ENCODE measurements at places on chromosomes 3 and 15.

GRCh38 chr15:39498629-39499028 lies 82.2 kb upstream of the THBS1 start:
- DNase-seq = no peak

DNA sequence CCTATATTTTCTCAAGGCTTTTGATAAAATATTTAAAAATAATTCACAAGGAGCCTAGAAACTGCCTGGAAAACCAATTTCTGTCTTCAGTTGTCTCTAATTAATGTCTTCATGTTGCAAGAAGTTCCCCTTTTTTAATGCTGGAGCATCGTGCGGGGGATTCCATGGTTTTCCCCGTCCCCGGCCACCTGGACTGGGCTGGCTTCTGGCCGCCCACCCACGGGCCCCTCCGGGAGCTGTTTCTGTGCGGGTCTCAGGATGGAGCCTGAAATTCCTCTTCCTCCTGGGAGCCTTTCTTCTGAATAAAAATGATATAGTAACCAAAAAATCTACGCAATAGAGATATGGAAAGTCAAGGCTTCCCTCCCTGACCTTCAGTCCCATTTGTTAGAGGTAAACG lies 8.1 kb upstream of the LRRK1 start:
- DNase-seq = no peak

- peak; percentile 30 for DNase-seq
Measured at GRCh38 chr3:133930341-133930933, 34.8 kb upstream of the RAB6B start.

DNA sequence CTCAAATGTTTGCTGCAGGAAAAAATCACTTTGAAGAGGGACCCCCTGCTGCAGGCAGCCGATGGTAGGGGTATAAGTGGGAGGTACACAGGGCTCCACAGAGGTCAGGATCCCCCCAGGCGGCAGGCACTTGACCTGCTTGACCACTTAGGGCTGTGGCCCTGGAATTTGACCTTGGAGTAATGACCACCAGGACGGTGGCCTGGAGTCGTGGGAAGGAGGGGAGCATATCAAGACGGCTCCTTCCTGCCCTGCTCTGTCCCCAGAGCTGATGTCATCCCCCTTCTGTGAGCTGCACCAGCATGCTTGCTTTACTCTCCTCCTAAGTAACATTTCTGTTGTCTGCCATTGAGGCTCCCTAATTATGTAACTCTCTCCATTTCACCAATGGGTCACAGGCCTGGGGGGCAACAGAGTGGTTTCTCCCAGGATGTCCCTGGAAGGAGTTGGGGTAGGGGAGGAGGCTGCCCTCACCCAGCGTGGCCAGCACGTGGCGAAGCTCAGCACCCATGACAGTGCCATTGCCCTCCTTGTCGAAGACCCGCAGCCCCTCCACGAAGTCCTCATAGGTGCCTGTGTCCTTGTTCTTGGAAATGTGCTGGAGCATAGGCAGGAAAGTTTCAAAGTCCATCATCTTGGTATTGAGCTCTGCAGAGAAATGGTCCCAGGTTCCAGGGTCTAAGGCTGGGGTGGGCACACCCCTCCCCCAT lies 4.1 kb downstream of the MYL3 start:
- DNase-seq = no peak

GRCh38 chr15:89504166-89504565 lies 7.8 kb upstream of the RHCG start:
- no peak for DNase-seq

DNA sequence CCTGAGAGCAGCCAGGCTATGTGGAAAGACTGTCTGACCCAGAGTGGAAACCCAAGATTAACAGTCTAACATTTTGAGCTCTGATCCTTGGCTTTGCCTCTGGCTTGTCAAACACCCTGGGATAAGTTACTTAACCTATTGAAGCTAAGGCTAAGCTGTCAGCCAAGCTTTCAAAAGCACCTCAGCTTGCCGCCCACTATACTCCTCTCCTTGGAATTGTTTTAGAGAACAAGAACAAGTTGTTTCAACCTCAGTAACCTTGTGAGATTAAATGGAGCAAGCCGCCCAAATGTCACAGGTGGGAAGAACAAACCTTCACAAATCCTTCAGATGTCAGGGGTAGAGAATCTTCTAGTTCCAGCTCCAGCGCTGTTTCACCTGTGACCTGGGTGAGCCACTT lies 235.1 kb downstream of the RYR3 start:
- DNase-seq = no peak

- DNase-seq = peak; percentile 50
Measured at GRCh38 chr3:142028243-142028777, 121.0 kb downstream of the TFDP2 start.

GRCh38 chr3:129518581-129518980 lies 9.9 kb upstream of the RHO start:
- DNase-seq = no peak

GRCh38 chr3:166473501-166473900 lies 636.3 kb upstream of the BCHE start:
- DNase-seq = no peak

- DNase-seq = no peak
Measured at GRCh38 chr3:52896613-52897012, 735 bp downstream of the STIMATE start.

DNA sequence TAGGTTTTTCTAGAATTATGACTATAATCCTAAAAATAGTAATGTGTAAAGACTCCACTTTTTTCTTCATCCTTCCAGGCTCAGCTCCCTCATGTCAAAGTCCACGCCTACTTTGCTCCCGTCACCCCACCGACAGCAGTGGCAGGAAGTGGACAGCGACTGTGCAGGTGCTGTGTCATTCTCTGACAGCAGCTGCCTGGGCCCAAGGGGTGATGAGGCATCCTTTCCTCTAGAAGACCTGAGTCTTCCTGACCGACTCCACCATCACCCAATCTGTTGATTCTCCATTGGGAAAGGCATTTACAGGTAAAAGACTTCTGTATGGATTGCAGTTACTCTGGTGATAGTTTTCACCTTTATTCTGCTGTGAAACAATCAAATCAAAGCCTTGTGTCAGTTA lies 54.8 kb downstream of the UBP1 start:
- peak; percentile 82 for DNase-seq

DNA sequence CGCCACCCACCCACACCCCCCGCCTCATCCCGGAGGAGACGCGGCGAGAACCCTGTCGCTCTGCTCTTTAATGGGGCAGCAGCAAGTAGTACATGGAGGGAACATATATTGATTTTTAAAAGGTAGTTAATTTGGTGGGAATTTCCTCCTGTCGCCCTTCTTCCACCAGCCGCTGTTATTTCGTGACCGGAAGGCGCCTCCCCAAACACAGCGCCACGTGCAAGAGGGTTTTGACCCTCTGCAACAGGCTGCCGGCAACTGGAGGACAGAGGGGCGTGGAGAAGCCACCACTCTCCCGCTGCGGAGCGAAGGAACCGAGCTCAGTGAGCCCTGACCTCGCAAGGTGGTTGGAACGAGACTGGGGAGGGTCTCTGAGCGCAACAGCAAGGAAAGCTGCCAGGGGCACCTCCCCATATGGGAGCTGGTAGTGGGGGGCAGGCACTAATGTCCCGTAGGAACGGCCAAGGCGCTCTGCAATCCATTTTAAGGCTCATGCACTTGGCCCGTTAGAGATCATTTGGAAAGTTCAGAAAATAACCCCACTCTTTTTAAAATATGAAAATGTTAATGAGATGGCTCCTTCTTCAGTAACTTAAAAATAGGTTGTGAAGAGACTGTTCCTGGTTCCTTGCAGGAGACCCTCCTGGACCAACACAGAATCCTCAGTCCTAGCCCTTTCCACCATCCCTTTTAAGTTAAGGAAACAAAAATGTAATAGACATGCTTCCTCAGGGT lies 4.3 kb downstream of the ONECUT1 start:
- no peak for DNase-seq

DNA sequence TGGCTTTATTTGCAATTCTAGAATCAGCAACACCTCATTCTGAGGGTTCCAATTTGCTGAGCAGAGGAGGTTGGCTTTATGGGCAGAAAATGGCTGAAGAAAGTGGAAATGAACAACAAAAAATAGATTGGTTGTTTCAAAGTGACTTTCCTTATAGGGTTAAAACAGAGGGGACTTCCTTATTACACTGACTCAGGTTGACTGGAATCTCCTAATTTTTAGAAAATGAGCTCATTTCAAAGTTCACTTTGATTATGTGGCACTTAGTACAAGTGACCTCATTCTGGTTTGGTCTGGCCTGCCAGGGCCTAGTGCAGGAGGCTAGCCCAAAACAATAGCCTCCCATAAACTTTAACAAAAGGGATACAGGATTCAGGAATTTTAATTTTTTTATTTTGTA lies 41.4 kb downstream of the NFKBIZ start:
- no peak for DNase-seq

DNA sequence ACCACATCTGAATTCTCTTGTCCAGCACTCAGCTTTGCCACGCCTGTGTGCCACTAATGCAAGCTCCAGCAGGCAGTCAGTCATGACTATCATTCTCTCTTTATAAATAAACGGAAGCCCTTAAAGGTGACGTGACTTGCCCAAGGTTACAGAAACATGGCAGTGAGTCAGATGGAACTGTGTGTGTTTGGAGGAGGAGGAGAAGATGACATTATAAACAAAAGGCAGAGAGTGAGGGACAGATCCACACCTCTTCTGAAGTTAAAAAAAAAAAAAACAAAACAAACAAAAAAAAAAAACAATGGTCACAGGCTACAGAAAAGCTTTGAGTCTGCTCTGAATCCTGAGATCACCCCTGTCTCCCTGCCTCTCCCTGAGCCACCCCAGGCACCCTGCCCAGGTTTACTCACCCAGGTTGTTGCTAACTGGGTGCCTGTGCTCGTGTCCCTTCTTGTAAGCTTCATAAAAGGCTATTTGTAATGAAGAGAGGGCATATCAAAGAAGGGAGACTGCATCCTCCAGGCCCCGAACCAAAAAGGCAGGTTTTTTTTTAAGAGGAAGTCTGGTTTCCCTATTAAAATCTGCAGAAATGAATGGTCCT lies 119.7 kb upstream of the PHLDB2 start:
- DNase-seq = no peak

DNA sequence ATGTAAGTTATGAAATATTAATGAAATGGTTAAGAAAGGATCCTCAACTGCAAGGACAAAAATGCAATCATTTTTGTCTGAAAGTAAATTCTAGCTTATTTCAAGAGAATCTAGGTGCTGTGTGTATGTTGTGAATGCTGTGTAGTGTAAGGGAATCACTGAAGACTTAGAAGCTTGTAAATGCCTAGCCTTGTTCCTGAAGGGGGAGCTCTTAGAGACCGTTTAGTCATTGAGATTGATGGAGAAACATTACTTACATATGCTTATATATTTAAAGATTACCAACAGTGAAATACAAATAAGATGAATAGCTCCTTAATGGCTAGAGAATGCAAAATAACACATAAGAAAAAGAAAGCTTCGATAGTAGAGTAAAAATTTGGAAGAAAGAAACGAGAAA lies 67.9 kb downstream of the CNTN4 start:
- no peak for DNase-seq

- DNase-seq = peak; percentile 30
Measured at GRCh38 chr15:58182460-58183163, 44.4 kb downstream of the AQP9 start.

GRCh38 chr3:38907426-38907825 lies 91.4 kb upstream of the SCN10A start:
- DNase-seq = no peak

DNA sequence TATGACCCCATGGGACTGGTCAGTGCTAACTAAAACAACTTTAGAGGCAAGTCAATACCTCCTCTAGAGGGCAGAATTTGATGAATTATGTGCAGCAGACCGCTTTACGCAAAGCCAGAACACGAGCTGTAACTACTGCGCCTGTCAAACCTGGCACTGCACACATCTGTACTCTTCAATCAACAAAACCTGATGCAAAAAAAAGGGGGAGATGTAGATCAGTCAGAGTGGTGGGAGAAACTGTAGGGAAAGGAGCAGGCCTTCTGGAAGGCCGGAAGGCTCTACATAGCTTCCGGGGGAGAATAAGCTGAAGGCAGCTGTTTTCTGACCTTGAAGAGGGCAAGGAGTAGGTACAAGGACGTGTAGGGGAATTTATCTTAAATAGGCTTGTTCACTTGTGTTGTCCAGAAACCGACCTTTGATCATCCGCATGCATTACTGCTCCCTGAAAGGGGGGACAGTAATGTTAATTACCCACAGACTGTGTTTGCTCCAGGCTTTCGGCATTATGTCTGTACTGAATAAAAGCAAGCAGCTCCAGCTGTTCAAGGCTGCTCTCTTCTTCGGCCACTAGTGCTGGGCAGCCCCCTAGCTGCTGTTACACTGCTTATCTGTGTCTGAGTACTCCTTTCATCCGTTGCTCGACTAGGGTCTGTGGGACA lies 41.0 kb downstream of the GPR160 start:
- DNase-seq = no peak

DNA sequence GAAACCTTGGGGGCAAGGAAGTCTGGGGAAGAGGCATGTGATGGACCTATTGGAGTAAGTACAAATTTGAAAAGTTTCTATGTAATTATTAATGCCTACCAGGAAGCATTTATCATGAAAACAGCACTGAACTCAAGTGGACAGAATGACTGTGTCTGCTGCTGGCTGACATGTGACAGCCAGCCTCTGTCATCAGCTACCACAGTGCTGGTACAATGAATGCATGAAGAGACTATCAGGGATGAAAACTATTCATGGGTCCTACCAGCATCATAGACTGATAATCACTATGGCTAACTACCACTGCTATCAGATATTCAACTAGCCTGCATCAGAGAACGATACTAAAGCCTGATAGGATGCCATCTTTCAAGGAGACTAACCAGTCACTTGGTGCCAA lies 193.5 kb downstream of the RAP2B start:
- DNase-seq = no peak

DNA sequence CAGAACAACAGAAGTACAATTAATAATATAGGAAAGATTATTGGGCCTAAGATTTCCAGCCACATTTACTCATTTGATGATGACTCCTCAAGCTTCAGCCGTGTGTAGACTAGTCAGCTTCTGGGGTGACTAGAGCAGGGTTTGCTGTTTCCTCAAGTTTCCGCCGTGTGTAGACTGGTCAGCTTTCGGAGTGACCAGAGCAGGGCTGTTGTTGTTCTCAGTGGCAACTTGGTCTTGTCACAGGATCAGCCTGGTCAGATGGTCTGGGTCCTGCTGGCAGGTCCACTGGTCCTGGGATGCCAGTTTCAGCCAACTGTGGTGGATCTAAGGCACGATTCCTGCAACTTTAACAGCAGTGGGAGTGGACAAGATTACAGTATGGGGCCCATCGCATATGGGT lies 21.8 kb upstream of the NOX5 start:
- no peak for DNase-seq

DNA sequence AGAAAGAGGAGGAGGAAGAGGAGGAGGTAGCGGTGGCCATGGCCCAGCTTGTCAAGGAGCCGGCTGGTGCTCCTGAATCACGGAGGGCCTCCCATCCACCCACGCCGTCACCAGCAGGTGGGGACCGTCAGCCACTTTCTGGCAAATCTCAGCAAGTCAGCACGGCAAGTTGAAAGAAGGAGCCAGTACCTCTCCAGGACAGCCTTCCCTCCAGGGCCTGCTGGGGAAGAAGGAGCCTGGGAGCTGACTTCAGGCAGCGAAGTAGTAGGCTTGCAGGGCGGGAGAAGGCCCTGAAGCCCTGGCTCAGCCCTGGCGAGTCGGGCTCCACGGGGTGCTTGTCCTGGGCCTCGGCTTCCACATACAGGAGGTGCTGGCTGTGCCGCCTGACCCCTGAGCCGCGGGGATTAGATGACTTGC lies 99.2 kb upstream of the TRPM1 start:
- DNase-seq = peak; percentile 48

GRCh38 chr15:31551323-31551722 lies 224.7 kb downstream of the KLF13 start:
- DNase-seq = no peak

All from activated CD4-positive, alpha-beta T cell treated with anti-CD3 and anti-CD28 coated beads, Interleukin-2, Interleukin-6, amounts not matched to agents 100 ng/mL and 50 ng/mL, durations not matched to agents 16 hours and 8 hours (primary cell).